CD14-positive monocyte (primary cell): ENCODE measurements at places on chromosomes 7 and 10. TPM values are rescaled to one million over a fixed set of nuclear protein-coding genes. Genes with fewer than 3 reads are reported as not detected.

Gene PON1
- not detected in 2 replicates for polyA plus RNA-seq

Gene HOXA6
- not detected for polyA plus RNA-seq

Gene NKX1-2
- not detected for polyA plus RNA-seq

Gene CALHM3
- polyA plus RNA-seq = 0.62 TPM

Gene HGF
- 18.6 TPM for polyA plus RNA-seq

DNA sequence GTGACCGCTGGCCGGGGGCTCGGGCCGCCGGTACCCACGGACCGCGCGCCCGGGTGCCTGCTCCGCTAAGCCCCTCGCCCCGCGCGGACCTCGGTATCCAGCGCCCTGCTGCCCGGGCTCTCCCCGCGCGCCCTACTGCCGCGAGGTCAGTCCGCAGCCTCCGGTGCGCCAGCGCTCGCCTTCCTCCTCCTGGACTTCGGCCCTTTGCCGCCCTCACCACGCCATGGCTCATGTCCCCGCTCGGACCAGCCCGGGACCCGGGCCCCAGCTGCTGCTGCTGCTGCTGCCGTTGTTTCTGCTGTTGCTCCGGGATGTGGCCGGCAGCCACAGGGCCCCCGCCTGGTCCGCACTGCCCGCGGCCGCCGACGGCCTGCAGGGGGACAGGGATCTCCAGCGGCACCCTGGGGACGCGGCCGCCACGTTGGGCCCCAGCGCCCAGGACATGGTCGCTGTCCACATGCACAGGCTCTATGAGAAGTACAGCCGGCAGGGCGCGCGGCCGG is 483 bp downstream of the GDF10 start:
- no peak overlapping the region for H3K27ac ChIP-seq
- peaks cover 63% of the 10 kb centered on the region for H3K27me3 ChIP-seq
- H3K36me3 ChIP-seq = no peaks in the 10 kb centered on the region
- peak overlapping the region; percentile 40 for H3K4me3 ChIP-seq
- peaks cover 8% of the 10 kb centered on the region for H3K4me1 ChIP-seq

DNA sequence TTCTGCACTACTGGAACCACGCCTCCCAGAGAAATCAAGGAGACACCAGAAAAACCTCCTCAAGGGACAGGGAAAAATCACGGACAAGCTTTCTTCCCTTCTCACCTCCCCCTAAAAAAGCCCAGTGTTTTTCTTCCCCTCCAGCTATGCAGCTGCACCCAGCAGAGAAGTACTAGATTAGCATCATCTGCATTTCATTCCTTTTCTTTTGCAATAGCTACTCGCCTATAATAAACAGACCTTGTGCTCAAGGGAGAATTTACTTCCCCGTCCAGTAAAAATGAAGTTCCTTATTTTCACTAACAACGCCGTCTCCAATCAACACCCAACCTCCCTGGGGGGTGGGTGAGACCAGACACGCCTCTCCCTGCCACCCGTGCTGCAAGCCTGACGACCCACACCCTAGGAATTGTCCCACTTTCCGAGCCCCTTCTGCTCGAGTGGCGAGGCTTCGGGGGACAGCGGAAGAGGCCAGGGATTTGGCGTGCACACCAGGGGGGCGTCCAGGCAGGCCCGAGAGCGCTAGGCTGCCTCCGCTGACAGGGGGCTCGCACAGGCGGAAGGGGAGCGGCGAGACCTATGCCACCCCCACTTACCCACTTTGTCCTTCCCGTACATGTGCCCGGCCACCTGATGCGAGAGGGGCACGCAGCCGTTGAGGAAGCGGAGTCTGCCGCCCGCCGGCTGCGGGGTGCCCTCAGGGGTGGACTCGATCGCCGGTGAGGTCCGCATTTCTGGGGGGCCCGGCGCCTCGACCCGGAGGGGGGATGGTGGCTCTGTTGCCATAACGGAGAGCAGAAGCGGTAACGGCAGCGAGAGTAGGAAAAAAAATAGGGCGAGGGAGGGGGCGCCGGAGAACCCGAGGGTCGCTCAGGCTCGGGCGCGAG is 625 bp downstream of the IPMK start:
- H3K4me1 ChIP-seq = peaks cover 35% of the 10 kb centered on the region
- H3K4me3 ChIP-seq = peak overlapping the region; percentile 67
- peak; percentile 93 for DNase-seq
- no peaks in the 10 kb centered on the region for H3K27me3 ChIP-seq
- peak overlapping the region; percentile 93 for H3K27ac ChIP-seq

GRCh38 chr10:27192284-27192683 is 37.1 kb downstream of the MASTL start:
- no peak overlapping the region for H3K27ac ChIP-seq
- no peaks in the 10 kb centered on the region for H3K27me3 ChIP-seq
- no peaks in the 10 kb centered on the region for H3K4me1 ChIP-seq

DNA sequence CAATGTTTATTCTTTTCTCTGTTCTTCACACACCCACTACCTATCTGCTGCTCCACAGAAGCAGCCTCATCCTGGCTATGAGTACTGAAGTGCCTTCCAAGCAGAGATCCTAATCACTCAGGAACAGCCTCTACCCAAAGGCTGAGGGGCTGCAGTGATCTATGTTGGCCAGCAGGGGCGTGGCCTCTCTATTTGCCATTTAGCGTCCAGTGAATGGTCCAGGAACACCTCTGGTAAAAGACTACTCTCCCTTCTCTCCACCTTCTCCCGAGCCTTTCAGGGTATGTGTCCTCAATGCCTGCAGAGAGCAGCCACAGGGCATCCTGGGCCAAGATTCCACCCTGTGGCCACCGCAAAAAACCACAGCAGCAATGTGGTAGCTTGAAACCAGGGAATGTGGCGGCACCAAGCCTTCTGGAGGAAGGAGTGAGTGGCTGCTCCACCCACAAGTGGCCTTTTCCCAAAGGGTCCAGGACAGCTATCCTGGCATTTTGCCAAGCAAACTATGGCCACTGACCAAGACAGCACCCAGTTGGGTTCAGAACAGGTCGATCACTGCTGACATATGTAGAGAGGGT is 70.9 kb downstream of the SYPL1 start:
- H3K36me3 ChIP-seq = no peaks in the 10 kb centered on the region
- H3K4me1 ChIP-seq = no peaks in the 10 kb centered on the region
- peaks cover 16% of the 10 kb centered on the region for H3K27me3 ChIP-seq

DNA sequence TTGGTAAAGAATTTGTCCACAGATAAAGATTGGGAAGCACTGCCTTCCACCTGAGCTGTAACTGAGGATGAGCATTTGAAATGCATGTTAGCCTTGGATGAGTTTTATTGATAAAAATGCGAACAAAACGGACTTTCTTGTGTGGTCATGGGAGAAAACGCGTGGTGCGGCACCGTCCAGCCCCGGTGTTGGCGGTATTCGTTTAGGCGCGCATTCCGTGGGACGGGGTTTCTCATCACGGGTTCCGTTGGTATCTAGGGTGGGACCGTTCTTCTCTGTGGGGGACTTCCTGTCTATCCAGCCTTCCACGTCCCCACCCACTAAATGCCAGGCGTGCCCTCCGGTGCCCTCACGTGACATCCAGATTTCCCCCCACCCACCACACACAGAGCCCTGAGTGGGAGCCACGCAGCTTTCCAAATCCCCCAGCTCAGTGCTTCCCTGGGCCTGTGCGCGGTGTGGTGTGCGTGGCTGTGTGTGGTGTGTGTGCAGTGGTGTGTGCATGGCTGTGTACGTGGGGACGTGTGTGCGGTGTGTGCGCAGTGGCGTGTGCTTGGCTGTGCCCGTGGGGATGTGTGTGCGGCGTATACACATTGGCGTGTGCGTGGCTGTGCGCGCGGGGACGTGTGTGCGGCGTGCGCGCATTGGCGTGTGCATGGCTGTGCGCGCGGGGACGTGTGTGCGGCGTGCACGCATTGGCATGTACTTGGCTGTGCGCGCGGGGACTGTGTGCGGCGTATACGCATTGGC is 18.1 kb downstream of the IQCE start:
- no peak overlapping the region for H3K27ac ChIP-seq
- no peak for DNase-seq
- H3K27me3 ChIP-seq = no peaks in the 10 kb centered on the region

DNA sequence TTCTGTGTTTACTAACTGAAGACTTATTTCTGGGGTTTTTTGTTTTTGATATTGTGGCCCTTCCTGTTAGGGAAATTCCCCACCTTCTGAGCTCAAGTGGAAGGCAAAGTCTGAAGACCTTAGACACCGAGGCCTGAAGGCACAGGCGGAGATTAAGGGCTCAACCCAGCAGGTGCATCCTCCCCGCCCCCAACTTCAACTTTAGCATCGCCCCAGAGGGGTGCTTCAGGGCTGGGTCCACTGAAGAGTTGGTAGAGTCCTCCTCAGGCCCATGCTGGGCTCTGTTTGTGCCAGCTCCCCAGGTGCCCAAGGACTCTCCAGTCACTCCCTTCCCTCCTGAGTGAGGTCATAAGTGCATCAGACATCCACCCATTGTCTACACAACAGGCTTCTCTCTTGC is 9.4 kb upstream of the PPIA start:
- no peak overlapping the region for H3K27ac ChIP-seq
- no peak for DNase-seq
- no peaks in the 10 kb centered on the region for H3K27me3 ChIP-seq
- H3K4me1 ChIP-seq = no peaks in the 10 kb centered on the region
- H3K36me3 ChIP-seq = no peaks in the 10 kb centered on the region

- H3K27me3 ChIP-seq = no peaks in the 10 kb centered on the region
- H3K4me1 ChIP-seq = peaks cover 8% of the 10 kb centered on the region
- no peak overlapping the region for H3K27ac ChIP-seq
- DNase-seq = no peak
These were observed 105.9 kb downstream of the SLC37A3 start for GRCh38 chr7:140292438-140292837.

DNA sequence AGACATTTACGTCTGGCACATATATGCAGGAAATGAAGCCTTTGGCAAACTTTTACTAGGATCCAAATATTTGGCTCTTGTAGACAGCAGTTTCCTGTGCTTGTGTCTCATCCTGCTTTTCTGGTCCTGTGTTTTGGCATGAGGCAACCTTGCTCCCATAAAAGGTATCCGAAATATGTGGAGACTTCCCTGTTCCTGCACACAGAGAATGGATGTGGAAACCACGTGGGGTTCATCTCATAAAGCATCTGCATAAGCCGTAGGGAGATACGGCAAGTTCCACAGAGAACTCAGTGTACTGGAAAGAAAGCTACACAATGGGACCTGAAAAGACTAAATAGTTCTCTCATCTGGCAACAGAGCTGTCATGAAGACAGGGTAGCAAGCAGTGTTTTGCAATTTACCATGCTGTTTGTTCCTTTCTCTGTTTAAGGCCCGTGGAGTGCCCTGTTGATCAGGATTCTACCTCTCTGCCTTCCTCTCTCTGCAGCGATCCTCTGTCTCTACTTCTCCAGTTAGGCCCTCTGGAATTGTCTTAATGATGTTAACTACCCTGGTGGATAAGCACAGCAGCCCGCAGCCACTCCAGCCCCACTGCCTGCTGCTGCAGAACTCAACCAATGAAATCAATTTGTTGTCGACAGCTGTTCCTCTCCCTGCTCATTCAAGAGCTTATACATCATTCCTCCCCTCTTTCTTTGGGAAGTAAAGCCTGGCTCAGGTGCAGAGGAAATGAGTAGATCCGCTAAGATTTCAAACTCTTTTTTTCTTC is 293.6 kb downstream of the CSTF2T start:
- H3K36me3 ChIP-seq = no peaks in the 10 kb centered on the region
- H3K4me3 ChIP-seq = no peak overlapping the region
- no peaks in the 10 kb centered on the region for H3K27me3 ChIP-seq

GRCh38 chr7:50921114-50921813 is 138.6 kb upstream of the GRB10 start:
- no peaks in the 10 kb centered on the region for H3K27me3 ChIP-seq
- H3K4me3 ChIP-seq = no peak overlapping the region
- no peak for DNase-seq

DNA sequence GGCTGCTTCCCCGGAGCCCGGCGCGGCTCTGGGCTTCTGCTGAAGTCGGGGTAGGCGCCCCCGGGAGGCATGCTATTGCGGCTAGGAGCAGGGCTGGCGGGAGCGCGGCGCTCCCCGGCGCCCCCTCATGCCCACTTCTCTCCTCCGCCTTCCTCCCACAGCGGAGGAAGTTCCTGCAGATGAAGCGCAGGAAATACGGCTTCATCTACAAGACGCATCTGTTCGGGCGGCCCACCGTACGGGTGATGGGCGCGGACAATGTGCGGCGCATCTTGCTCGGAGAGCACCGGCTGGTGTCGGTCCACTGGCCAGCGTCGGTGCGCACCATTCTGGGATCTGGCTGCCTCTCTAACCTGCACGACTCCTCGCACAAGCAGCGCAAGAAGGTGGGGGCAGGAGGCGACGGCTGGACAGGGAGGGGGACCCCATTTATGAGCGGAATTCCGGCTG is 479 bp downstream of the CYP26A1 start:
- peak overlapping the region; percentile 11 for H3K4me3 ChIP-seq
- H3K27ac ChIP-seq = no peak overlapping the region
- peaks cover 23% of the 10 kb centered on the region for H3K4me1 ChIP-seq
- peaks cover 70% of the 10 kb centered on the region for H3K27me3 ChIP-seq
- DNase-seq = no peak
- no peaks in the 10 kb centered on the region for H3K36me3 ChIP-seq

GRCh38 chr10:61329854-61330253 is 123.3 kb downstream of the TMEM26 start:
- no peaks in the 10 kb centered on the region for H3K27me3 ChIP-seq
- H3K4me1 ChIP-seq = no peaks in the 10 kb centered on the region
- H3K36me3 ChIP-seq = no peaks in the 10 kb centered on the region
- H3K27ac ChIP-seq = no peak overlapping the region
- no peak for DNase-seq
- H3K4me3 ChIP-seq = no peak overlapping the region

DNA sequence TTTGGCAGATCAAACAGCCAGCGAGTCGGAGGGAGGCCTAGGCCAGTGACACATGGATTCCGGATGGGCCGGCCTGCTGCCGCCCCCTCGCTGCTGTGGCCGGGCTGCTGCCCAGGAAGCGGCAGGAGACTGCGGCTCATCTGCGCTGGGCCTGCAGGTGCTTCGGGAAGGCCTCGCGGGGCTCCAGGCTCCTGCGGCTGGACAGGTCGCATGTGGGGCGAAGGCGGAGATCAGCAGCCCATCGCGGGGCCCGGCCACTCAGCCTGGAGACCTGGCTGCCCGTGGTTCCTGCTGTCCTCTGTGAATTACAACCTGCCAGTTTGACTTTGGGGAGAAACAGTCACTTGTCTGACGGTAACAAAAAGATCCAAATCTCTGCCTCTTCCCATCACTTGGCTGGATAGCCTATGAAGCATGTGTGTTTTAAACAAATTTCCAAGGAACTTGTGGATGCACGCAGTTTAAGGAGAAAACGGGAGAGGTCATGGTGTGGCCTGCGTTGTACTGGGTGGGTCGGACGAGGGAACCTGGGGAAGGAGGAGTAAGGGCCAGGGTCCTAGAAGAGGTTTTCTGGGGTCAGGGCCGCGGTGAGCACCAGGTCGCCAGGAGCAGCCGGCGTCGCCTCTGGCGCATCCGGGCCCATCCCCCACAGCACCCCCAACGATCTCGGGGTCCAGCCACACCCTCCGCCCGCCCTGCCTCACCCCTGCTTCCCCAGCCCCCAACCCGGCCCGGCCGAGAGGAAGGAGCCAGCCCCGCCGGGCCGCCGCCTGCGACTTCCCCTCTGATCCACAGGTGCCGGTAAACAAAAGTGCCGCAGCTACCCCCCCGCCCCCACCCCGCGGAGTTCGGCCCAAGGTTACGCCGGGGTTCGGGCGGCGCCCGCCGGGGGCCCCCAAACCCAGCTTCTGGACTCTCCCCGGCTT is 1.6 kb downstream of the SPOCK2 start:
- no peak overlapping the region for H3K27ac ChIP-seq
- peak overlapping the region; percentile 60 for H3K4me3 ChIP-seq
- peak; percentile 31 for DNase-seq
- H3K36me3 ChIP-seq = no peaks in the 10 kb centered on the region

GRCh38 chr7:38375453-38375852 is 102.0 kb upstream of the TARP start:
- H3K27me3 ChIP-seq = no peaks in the 10 kb centered on the region
- H3K4me3 ChIP-seq = no peak overlapping the region
- no peak for DNase-seq
- peaks cover 14% of the 10 kb centered on the region for H3K36me3 ChIP-seq
